ENCODE measurements at places on chromosomes 16 and 17.

DNA sequence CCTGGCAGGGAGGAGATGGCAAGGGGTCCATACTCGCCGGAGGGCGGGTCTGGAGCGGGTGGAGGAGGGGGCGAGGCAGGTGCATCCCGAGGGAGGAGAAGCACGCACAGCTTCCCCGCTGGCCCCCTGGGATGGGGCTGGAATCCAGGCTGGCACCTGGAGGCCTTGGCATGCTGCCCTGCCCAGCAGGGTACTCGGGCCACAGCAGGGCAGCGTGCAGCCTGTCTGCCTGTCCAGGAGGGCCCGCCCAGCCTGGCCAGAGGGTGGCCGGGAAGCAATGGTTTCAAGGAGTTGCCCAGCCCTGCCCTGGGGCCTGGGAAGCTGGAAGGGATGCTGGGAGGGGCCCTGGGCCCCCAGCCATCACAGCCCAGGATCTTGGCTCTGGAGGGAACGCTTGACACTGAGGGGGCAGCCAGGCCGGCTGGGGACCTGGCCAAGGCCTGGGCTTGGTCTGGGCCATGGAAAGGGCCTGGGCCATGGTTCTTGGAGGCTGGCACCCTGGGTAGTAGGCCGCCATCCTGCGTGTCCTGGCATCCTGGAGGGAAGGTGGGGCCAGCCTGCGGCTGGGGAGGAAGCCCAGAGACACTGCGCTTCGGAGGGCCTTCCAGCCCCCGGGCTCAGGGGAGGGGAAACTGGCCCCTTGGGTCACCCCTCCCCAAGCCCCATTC is 1.1 kb downstream of the GLIS2 start:
- no peak for DNase-seq

- DNase-seq, result no peak
Measured at GRCh38 chr16:17887963-17888362, 417.2 kb upstream of the XYLT1 start.

DNA sequence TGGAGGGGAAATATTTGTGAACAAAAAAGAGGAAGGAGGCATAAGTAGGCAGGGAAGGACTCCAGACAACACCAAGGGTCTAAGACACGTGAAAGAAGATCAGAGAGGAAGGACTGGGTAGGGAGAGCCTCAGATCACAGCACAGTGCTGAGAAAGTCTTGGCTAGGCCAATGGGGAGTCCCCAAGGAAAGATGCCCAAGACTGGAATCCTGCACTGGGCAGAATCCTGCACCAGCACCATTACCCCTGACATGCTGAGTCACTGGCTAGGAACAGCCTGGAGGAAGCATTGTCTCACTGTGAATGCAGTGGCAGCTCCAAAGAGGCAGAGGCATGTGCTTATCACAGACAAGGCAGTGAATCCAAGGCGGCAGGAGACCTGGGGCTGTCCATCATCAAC is 19.2 kb downstream of the CLEC19A start:
- no peak for DNase-seq

DNA sequence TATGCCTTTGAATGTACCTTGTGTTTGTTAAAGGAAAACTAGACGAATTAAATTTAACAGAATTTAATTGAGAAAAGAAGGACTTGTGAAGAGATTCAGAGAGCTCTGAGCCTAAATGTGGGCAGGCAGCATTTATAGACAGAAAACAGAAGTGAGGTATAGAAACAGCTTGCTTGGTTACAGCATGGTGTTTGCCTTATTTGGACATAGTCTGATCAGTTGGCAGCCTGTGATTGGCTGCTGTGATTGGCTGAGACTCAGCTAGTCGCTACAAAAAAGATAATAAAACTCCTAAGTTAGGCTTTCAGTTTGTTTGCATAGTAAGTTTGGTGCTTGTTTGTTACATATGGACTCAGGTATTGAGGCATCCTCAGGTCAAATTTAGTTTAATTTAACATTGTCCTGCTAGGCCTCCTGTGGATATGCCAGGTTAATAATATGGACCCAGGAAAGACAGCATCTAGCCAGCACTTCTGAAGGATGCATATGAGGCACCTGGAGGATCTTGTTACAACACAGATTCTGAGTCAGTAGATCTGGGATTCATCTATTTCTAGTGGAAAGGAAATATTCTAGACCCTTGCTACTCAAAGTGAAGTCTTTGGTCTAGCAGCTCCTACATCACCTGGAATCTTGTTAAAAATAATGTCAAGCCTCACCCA is 43.4 kb downstream of the SLFN5 start:
- DNase-seq, result peak; percentile 2

DNA sequence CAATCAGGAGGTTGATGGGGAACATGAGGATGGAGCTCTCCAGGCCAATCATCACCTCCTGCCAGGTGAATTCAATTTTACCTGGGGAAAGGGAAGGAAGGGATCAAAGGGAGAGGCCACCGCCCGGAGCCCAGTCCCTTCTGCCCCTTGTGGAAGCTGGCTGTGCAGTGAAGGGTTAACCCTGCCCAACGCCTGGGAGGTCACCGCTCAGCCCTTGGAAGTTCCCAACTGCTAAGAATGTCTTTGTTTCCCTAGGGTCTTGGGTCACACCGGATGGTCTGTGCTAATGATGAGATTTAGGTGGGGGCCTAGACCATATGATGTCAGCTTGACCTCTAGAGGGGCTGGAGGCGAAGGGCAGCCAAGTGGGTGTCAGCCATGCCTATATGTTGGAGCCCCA is 52.1 kb upstream of the GCSH start:
- no peak for DNase-seq

DNA sequence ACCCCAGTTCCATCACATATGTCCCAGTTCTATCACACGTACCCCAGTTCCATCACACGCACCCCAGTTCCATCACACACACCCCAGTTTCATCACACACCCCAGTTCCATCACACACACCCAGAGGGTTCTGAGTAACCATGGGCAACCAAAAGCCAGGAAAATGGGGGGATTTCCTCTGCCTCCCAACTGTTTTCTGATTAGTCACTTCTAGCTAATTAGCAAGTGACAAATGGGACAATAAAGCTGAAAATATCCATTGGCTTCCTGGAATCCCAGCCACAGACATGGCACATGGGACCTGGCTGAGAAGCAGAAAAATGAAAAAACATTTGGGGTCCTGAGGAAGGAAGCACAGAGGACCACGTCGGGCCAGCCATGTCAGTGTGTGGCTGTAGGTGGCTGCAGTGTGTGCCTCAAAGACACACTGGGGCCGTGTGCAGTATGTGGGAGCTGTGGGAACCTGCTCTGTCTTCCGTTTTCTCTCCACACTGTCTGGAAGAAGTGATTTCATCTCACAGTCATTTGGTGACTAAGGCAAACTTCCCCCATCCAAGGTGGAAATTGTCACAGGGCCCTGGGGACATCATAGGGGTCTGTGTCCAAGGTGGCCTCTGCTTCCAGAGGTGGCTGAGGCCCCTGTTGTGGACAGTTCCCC is 106.7 kb downstream of the CMIP start:
- no peak for DNase-seq

GRCh38 chr17:37123941-37124820 is 175.4 kb downstream of the AATF start:
- DNase-seq, result no peak

DNA sequence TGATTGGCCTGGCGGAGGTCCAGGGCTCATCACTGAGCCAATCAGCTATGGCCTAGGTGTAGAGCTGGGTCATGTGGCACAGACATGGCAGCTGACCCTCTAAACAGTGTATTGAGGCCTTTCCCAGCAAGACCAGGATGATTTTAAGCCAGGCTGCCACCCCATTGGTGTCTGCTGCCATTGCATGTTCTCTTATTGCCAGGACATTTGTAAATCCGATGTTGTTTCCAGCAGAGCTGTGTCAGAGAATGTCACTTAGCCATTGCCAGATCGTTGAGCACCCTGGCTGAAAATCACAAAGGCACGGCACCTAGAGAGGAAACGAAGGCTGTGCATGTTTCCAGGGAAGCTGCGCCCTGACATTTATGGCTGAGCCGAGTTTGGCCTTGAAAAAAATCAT is 33.4 kb downstream of the RBFOX1 start:
- DNase-seq, result no peak

GRCh38 chr17:50102164-50102991 is 7.2 kb downstream of the PDK2 start:
- no peak for DNase-seq

DNA sequence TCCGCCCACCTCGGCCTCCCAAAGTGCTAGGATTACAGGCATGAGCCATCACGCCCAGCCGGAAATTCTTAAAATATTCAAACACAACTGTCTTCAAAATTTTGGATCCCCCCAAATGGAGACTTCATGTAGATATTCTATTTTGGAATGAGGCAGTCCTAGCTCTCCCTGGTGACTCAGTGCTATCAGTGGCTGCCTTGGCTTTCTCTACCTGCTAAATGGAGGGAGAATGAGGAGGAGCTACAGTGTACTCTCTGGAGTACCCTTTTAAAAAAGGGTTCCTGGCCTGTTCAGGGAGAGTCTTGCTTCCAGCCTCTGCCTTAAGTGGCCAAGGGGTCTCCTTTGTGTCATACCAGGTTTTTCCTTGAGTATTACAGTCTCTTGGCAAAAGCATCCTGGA is 10.8 kb downstream of the ALKBH5 start:
- DNase-seq, result no peak

DNA sequence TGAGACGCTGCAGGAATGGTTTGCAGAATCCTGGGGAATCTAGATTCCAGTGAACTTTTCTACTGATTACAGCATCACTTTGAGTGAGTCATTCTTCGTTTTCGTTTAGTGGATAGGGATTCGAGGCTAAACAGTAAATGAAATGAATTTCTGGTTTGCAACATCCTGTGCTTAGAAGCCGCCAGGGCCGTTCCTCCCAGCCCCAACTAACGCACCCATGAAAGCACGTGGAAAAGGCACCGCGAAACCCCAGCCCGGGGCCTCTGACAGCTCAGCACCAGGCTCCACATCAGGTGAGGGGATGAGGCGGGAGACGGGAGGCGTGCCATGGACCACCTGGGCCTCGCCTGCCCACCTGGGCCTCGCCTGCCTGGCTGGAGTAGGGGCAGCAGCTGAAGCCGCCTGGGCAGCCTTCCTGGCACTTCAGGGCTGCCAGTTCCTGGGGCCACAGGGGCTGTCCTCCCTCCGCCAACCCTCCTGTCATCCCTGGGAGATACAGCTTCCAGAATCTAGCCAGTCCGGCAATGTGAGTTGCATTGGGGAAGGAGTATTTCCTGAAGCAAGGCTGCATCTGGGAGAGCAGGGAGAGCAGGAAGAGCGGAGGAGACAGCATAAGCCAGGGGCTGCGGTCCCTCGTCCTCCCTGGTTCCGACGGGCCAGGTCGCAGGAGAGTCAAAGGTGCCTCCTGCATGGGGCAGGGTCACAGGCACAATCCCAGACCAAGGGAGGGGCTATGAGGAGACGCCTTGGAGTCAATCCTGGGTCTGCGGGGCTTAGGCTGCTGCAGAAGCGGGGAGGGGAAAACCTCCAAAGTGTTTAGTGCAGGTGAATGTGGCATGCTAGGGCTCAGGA is 78.4 kb downstream of the RPH3AL start:
- DNase-seq, result no peak

DNA sequence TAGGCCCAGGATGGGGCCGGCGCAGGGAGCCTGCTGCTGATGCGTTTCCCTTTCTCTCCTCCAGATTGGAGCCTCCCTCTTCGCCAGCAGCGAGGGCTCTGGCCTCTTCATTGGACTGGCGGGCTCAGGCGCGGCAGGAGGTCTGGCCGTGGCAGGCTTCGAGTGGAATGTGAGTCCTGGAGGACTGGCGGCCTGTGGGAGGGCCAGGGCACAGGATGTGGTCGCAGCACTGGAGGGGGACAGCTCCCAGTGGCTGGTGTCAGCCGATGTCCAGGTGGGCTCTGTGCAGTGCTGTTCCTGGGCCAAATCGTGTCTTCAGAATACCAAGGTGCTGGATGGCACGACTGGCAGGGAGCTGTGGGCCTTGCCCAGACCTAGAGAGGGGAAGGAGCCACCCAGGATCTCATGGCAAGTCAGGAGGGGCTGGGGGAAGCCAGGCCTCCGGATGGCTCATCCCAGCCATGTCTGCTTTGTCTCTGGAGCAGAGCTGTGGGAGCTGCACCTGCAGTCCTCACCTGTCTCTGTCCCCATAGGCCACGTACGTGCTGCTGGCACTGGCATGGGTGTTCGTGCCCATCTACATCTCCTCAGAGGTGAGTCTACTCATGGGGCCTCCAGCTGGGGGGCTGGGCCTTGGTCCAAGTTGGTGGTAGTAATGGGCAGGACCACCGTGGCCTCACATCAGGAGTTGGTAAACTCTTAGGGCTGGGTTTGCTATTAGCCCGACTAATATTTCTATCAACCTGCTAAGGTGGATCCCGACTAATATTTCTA is 7.3 kb downstream of the SLC5A10 start:
- no peak for DNase-seq

DNA sequence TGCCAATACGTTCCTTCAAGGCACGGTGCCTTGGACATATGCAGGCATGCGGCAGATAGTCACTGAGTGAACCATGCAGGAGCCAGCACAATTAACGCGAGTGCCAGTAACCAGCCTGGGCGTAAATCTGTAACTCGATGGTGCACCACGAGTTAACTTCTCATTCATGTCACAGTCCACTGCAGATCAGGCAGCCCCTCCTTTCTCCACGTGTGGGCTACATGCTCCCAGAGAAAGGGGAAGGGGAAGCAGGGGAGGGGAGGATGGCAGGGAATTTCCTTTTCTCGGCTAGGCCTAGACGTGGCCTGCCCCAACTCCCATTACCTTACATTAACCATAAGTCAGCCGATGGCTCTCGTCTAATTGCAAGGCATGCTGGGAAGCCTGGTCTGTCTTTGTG is 287.9 kb downstream of the CPPED1 start:
- no peak for DNase-seq

DNA sequence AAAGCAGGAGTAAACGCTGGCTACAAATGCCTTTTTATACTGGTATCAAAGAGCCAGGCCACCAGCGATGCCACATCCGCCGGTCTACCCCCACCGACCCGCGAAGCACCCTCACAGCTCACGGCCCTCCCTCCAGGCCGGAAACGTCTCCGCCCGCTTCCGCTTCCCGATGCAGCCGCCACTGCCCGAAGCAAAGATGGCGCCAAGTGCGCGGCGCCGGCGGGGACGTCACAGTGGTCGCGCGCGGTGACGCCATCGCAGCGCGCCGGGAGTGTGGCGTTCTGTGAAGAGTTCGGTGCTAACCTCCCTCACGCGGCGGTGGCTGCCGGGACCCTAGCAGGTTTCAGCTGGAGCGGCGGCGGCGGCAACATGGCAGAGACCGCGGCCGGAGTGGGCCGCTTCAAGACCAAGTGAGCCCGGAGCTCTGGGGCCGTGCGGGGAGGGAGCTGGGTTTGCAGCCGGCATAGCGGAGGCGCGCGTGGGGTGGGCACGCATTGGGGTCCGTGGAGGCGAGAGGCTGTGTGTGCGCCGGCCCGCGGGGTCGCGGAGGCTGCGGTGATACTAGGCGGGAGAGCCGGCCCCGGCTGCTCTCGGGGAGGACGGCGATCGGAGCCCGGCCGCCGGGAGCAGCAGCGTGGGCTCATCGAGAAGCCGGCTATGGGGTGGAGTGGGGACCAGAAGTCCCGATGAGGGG is at the start of gene TBL3:
TBL3 (plus strand) TSS at position 258 of the 694 bp plus-strand sequence; CDS start at position 370, 112 bp downstream.
- DNase-seq, result peak; percentile 90

Data from NCI-H2227 treated with DMSO at 0.1 percent for 48 hours (cell line).